ENCODE measurements at places on chromosomes 3 and 15. TPM values are rescaled to one million over a fixed set of nuclear protein-coding genes. Genes with fewer than 3 reads are reported as not detected.

The SRGAP3 gene
- 0.71 TPM for total RNA-seq

The GOLGA6L9 gene
- 1.7 TPM for total RNA-seq

The ROBO1 gene
- 0.05 TPM for total RNA-seq

The PAK6 gene
- 0.27 TPM for total RNA-seq

The RPL39L gene
- 11.0 TPM for total RNA-seq

The PIERCE2 gene
- total RNA-seq = not detected

The CRYBG3 gene
- total RNA-seq = 7.2 TPM

GRCh38 chr3:168091941-168092340, 3.8 kb downstream of the GOLIM4 start:
- H3K27ac ChIP-seq = no peak overlapping the region
- H3K27me3 ChIP-seq = peaks cover 23% of the 10 kb centered on the region
- peaks cover 43% of the 10 kb centered on the region for H3K4me1 ChIP-seq
- DNase-seq = no peak
- peaks cover 5% of the 10 kb centered on the region for H3K36me3 ChIP-seq
- no peak overlapping the region for H3K4me3 ChIP-seq

DNA sequence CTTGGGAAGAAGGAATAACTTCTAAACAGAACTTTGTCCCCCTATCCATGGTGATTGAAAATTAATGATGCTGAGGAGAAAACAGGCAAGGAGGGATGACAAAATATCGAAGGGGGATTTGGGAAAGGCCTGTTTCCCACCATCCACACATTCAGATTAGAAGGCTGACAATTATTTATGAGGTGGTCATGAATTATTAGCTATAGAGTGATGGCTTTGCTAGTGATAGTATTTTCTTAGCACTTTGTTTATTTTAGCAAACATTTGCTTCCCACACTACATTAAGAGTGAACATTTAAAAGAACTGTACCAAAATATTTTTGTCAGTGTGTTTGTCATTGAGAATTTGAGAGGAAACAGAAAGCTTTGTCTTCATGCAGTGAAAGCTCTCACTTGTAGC, 172.6 kb upstream of the PDZRN3 start:
- no peak overlapping the region for H3K27ac ChIP-seq
- H3K4me3 ChIP-seq = no peak overlapping the region
- no peak for DNase-seq
- H3K27me3 ChIP-seq = no peaks in the 10 kb centered on the region

GRCh38 chr15:73922186-73923151, 3.8 kb upstream of the LOXL1 start:
- no peak overlapping the region for H3K27ac ChIP-seq
- peaks cover 7% of the 10 kb centered on the region for H3K27me3 ChIP-seq
- peaks cover 27% of the 10 kb centered on the region for H3K4me1 ChIP-seq
- no peak overlapping the region for H3K4me3 ChIP-seq
- peaks cover 13% of the 10 kb centered on the region for H3K36me3 ChIP-seq

DNA sequence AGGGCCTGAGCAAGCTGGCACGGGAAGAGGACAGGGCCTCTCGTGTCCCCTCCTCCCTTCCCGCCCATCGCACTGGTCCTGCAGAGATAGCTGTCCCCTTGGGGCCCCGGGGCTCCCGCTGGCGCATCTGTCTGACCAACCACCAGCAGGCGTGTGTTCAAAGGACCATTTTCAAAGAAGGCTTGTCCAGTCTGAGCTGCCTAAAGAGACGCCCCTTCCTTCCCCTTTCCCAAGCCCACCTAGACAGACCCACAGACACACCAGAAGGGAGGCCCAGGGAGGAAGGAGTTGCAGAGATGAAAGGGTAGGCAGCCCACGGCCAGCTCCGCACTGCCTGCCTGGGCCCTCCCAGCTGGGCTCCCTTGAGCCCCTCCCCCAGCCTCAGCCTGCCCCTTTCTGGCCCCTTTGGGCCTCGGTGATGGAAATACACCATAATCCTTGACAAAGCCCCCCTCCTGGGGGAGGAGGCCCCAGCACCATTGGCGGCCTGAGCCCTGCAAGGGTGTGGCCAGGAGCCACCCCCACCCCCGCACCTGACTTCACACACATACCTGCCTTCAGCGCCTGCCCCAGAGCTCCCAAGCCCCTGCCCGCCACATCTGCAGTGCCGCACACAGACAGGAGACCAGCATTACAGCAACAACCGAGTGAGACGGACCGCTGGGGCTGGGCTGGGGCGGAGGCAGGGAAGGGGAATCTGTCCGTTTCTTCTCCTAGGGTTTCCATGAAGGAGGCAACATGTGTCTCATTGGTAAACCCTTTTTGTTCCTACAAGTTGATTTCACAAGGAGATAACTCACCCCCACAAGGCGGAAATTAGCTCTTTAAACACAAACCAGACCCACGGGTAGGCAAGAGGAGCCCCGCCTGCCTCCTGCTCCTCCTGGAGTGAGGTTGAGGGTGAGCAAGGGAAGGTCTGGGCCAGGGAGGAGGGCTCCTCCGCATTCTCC, at the start of gene STRA6:
STRA6 (minus strand) TSS at position 336 of the 950 bp plus-strand sequence. CDS start 520 bp downstream, outside the sequence.
- H3K27ac ChIP-seq = no peak within 1 kb of the TSS
- no peak for DNase-seq
- H3K4me1 ChIP-seq = no peaks in the 10 kb centered on the region

- DNase-seq = no peak
- no peak overlapping the region for H3K27ac ChIP-seq
- H3K36me3 ChIP-seq = no peaks in the 10 kb centered on the region
- H3K4me3 ChIP-seq = no peak overlapping the region
- peaks cover 6% of the 10 kb centered on the region for H3K4me1 ChIP-seq
Observed at GRCh38 chr3:98972155-98972554, 70.7 kb upstream of the DCBLD2 start.

DNA sequence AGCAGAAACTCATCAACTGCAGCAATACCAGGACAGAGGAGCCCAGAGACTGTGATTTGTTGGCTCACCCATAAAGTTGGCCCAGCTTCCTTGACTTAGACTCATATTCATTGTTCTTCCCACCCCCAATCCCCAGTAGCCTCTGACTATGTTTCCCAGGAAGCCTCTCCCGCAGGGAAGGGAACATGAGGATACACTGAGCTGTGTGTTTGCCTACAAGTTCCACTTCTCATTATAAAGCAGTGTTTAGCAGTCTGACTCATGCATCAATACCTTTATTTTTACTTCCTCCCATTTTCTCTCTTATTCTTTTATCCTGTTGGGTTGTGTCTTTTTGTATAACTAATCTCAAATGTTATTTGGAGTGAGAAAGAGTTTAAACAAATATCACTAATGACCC, 111.6 kb upstream of the PHLDB2 start:
- no peaks in the 10 kb centered on the region for H3K4me1 ChIP-seq
- no peak overlapping the region for H3K27ac ChIP-seq
- DNase-seq = no peak
- H3K27me3 ChIP-seq = peaks cover 1% of the 10 kb centered on the region
- H3K4me3 ChIP-seq = no peak overlapping the region

- no peak overlapping the region for H3K4me3 ChIP-seq
- H3K27me3 ChIP-seq = no peaks in the 10 kb centered on the region
- H3K36me3 ChIP-seq = no peaks in the 10 kb centered on the region
- H3K27ac ChIP-seq = no peak overlapping the region
- H3K4me1 ChIP-seq = peaks cover 5% of the 10 kb centered on the region
Observed at GRCh38 chr3:177213801-177214535, 16.7 kb upstream of the TBL1XR1 start.

- H3K4me3 ChIP-seq = no peak overlapping the region
- no peak overlapping the region for H3K27ac ChIP-seq
- H3K36me3 ChIP-seq = no peaks in the 10 kb centered on the region
- peaks cover 3% of the 10 kb centered on the region for H3K27me3 ChIP-seq
- DNase-seq = no peak
Observed at GRCh38 chr15:71654042-71654719, 156.2 kb upstream of the NR2E3 start.

DNA sequence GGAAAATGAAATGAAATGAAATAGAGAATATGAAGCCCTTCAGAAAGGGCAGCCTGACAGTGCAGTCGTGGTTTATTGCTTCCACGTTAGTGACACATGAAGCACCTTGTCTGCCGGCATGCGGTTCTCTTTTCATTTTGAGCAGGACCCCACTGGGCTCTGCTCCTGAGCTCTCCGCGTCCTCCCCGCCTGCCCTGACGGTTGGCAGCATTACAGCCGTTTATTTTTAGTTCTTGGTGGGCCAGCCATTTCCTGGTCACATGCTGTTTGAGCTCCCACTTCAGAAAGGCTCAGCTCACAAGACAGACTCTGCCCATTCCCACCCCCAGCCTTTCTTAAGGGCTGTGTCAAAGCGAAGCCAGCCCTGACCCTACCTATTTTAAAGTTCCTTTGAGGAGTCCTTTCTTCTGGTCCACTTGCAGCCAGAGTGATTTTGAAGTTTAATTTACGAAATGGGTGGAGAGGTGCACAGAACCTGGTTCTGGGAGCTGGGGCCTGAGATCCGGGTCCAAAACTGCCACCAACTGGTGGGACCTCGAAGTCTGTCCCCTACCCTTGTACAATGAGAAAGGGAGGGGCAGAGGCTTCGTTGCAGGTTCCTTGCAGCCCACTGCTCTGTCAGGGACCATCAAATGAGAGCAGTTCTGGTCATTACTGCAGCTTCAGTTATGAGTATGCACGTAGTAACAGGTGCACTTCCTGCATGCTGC, 60.1 kb downstream of the MGLL start:
- H3K4me3 ChIP-seq = no peak overlapping the region
- DNase-seq = no peak
- no peaks in the 10 kb centered on the region for H3K36me3 ChIP-seq
- peaks cover 35% of the 10 kb centered on the region for H3K4me1 ChIP-seq

DNA sequence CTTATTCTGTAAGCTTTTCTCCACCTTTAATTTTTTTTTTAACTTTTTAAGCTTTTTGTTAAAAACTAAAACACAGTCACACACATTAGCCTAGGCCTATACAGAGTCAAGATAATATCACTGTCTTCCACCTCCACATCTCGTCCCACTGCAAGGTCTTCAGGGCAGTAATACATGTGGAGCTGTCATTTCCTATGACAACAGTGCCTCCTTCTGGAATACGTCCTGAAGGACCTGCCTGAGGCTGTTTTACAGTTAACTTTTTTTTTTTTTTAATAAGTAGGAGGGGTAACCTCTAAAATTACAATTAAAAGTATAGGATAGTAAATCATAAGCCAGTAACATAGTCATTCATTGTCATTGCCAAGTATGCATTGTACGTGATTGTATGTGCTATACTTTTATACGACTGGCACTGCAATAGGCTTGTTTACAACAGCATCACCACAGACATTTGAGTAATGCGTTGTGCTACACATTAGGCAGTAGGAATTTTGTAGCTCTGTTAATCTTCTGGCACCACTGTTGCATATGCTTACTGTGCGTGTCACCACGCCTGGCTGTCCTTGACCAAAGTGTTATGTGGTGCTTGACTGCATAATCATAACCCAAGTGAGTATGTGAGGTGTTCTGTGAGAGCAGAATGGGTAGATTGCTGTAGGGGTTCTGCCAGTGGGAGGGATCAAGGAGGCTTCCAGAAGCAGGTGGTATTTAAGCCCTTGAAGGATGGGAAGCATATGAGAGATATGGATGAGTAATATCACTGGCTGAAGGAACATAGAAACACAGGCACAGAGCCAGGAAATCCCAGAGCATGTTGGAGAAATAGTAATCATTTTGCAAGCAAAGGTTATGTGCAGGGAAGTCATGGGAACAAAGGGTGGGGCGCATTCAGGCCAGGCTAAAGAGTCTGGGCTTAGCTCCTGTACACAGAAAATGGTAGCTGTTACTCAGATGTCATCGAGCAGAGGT, 18.3 kb downstream of the FBXO22 start:
- no peak overlapping the region for H3K4me3 ChIP-seq
- H3K27ac ChIP-seq = no peak overlapping the region
- no peak for DNase-seq
- H3K4me1 ChIP-seq = peaks cover 25% of the 10 kb centered on the region
- H3K27me3 ChIP-seq = no peaks in the 10 kb centered on the region
- H3K36me3 ChIP-seq = peaks cover 55% of the 10 kb centered on the region

DNA sequence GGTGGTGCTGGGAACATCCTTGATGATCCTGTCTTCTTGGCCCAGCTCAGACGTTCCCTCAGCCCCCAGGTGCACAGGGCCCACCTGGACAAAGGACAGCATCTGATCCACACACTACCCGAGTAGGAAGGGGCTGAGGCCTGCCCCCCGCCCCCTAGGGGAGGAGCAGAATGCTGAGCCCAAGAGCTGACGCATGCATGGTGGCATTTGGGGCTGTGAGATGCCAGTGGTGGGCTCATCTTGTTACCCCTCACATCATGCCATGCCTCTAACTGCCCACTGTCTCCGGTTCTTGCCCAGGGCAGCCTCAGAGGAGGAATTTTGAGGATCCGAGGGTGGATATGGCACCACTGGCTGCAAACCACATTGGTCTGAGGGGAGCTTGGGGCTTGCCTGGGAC, 61.5 kb downstream of the LINGO1 start:
- peaks cover 3% of the 10 kb centered on the region for H3K27me3 ChIP-seq
- peaks cover 3% of the 10 kb centered on the region for H3K4me1 ChIP-seq
- DNase-seq = no peak
- H3K36me3 ChIP-seq = no peaks in the 10 kb centered on the region
- no peak overlapping the region for H3K4me3 ChIP-seq

- H3K36me3 ChIP-seq = no peaks in the 10 kb centered on the region
- no peak overlapping the region for H3K4me3 ChIP-seq
- H3K4me1 ChIP-seq = peaks cover 2% of the 10 kb centered on the region
- no peak for DNase-seq
- no peak overlapping the region for H3K27ac ChIP-seq
Observed at GRCh38 chr3:184126006-184126405, 9.2 kb upstream of the EIF2B5 start.

DNA sequence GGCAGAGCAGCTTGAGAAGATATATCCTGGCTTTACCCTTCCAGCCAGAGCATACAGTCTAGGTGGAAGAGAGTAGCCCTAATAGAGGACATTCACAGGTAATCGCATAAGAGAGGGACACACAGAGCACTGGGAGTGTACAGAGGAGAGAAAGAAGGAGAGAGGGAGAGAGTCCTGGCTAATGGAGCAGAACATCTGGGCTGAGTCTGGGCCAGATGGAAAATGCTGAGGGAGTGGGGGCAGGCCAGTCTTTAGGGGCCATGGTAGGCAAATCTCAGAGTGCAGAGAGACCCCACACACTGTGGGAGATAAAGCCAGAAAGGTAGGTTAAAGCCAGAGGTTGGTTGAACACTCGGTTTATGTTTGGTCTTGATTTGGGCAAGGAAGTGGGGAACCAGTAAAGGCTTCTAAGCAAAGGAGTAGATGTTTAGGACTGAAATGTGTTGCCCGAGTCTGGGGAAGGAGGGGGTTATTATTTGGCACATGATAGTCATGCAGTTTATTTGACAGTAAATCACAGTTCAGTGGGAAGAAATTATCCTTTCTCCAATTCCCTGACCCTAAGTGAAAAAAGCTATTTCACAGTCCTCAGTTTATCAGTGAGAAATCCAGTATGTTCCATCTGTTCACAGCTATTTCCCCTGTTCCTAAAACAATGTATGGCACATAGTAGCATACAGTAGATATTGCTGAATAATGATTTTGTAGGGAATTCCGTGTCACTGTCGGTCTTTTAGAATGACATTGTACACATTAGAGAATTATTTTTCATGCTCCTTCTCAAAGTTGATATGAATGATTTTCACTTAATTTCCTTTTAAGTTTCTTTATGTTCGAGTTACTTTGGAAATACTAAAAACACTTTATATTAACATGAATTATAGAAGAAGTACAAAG, 45.7 kb downstream of the PDHB start:
- peaks cover 32% of the 10 kb centered on the region for H3K4me1 ChIP-seq
- H3K36me3 ChIP-seq = peaks cover 55% of the 10 kb centered on the region
- H3K4me3 ChIP-seq = no peak overlapping the region
- peak overlapping the region; percentile 68 for H3K27ac ChIP-seq
